Activated gamma-delta T cell (primary cell): ENCODE measurements at places on chromosomes 2 and 18.

DNA sequence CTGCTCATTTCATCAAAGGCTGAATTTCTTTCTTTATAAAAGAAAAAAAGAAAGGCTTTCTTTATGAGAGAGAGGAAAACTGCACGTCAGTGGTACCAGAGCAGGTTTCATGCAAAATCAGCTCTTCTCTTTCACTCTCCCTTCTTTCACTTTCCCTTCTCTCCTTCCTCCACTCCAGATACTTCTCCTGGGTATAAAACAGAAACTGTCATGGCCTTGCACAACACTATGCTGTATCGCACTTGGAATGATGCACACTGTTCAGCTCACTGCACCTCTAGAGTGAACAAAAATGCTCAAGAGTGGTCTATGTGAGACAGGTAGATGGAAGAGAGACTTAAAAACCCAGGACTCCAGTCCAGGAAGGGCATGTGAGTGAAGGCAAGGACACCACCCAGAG is 73.8 kb downstream of the KLF7 start:
- no peak for DNase-seq

- no peak for DNase-seq
Measured at GRCh38 chr2:203646266-203646864, 60.1 kb upstream of the CD28 start.

- no peak for DNase-seq
Measured at GRCh38 chr2:153163055-153163454, 315.5 kb downstream of the RPRM start.

DNA sequence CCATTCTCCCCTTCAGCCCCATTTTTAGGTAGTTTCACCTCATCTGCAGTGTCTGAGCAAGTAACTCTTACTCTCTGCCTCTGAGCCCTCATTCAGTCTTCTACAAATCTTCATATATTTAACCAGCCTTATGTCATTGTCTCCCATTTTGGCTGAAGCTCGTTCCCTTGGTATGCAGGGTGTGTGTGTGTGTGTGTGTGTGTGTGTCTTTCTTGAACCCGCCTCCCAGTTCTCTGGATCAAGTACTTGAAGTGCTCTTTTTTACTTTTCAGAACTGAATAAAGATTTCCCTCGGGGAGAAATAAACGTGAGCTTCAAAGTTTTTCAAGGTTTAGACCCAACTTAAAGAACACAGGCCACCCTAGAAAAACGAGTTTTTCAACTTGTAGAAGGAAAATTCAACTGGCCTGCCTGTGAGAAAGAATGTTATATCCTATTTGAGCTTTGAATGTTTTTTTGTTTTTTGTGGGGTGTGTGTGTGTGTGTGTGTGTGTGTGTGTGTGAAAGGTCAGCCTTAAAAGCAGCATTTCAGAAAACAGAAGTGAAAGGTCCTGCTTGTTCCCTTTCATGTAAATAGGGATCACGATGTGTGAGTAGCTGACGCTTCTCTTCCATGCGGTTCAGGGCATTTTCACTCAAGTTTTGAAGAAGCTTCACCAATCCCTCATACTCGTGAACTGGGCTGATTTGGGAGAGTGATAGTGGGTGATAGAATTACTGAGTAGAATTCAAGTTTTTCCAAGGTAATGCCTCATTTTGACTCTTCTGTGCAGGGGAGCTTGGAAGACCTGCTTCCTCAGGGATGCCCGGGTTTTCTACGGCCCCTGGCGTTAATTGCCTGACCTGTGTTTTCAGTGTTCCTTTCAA is 50.6 kb upstream of the EML6 start:
- DNase-seq = no peak

- no peak for DNase-seq
Measured at GRCh38 chr18:9862686-9863085, 23.1 kb upstream of the TXNDC2 start.

DNA sequence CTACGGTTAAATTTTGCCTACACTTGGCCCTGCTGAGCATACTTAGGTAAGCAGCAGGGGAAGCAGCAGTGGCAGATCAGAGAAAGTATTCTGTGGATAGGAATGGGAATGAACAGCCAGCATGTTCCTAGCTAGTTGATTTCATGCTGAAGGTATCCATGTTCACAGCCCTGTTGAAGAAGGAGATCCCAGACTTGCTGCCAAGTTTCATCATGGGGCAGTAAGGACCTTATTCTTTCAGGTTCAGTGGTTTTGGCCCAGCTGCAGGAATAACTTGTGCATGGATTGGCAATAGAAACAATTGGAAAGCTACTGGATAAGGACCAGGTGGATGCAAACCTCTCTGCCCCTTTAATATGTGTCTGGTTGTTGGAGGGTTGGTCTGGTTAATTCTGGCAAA is 98.2 kb upstream of the TMEM178A start:
- DNase-seq = no peak

GRCh38 chr2:28432362-28432761 is 39.7 kb downstream of the FOSL2 start:
- no peak for DNase-seq

GRCh38 chr2:8282858-8283252 is 399.0 kb upstream of the ID2 start:
- DNase-seq = no peak

DNA sequence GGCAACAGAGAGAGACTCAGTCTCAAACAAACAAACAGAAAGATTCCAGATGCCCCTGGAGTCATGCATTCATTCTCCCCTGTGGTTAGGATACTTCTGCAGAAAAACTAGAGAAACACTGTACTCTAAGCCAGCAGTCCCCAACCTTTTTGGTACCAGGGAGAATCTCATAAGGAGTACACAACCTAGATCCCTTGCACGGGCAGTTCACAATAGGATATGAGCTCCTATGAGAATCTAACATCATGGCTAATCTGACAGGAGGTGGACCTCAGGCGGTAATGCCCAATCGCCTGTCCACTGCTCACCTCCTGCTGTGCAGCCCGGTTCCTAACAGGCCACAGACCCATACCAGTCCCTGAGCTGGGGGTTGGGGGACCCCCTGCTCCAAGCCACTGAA is 18.3 kb downstream of the PSME4 start:
- DNase-seq = no peak

DNA sequence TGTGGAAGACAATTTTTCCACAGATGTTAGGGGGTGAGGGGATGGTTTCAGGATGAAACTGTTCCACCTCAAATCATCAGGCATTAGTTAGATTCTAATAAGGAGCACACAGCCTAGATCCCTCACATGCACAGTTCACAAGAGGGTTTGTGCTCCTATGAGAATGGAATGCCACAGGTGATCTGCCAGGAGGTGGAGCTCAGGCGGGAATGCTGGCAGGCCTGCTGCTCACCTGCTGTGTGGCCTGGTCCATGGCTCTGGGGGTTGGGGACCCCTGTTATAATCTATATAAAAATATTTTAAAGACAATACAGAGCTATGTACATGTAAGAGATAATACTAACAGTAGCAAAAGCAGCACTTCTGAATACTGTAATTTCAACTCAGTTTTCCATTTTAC is 19.2 kb downstream of the CWC22 start:
- DNase-seq = no peak

GRCh38 chr2:28716265-28716865 is 35.3 kb upstream of the PPP1CB start:
- DNase-seq = no peak
